Heart right ventricle (tissue), 16 donors: ENCODE measurements at places on chromosomes 5 and 9. TPM values are rescaled to one million over a fixed set of nuclear protein-coding genes. Genes with fewer than 3 reads are reported as not detected.
A peak's percentile ranks its signal among the peaks of the same experiment; 100 is the strongest.

GRCh38 chr9:128254855-128255759, 20.7 kb downstream of the GOLGA2 start:
- peak; percentile 49 for DNase-seq

DNA sequence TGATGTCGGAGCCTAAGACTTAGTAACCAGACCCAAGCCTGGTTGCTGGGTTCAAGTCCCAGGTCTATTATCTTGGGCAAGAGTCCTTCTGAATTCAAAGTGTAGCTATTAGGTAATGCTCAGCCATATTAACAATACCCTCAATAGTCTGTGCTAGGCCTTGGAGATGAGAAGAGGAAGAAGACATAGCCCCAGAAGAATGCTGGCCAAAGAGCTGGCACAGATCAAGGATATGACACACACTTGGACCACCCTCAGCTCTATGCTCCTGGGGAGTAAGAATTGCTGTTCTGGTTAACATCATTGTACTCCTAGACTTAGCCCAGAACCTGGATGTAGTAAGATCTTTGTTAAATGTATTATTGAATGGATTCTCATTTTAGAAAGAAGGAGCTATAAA, 426.7 kb downstream of the CDK5RAP2 start:
- no peak for DNase-seq

GRCh38 chr5:75933489-75933888, 149.7 kb upstream of the SV2C start:
- no peak for DNase-seq

The FAM151B gene
- 0.88 TPM for polyA plus RNA-seq

The FRMD3 gene
- polyA plus RNA-seq = 67.5 TPM
